Right hindlimb (tissue), 1 donor: ENCODE measurements at places on chromosomes 6 and 20.

DNA sequence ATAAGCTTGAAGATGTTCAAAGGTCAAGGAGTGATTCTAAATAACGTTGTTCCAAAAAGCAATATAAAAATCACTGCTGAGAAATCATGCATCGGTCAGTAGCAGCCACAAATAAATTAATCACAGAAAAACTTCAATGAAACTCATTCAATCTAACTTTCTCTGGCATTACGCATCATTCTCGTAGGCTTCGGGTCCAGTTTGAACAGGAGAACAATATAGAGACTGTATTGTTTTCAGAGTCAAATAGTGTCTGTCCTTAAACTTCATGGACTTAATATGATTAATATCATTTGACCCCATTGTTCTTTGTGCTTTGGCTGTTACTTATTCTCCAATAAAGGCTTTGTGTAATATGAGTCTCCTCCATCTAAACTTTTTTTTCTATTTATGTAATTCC is 200.4 kb downstream of the C6orf118 start:
- no peak for DNase-seq

- no peak for DNase-seq
Observed at GRCh38 chr6:166862978-166863530, 93.3 kb downstream of the RNASET2 start.

DNA sequence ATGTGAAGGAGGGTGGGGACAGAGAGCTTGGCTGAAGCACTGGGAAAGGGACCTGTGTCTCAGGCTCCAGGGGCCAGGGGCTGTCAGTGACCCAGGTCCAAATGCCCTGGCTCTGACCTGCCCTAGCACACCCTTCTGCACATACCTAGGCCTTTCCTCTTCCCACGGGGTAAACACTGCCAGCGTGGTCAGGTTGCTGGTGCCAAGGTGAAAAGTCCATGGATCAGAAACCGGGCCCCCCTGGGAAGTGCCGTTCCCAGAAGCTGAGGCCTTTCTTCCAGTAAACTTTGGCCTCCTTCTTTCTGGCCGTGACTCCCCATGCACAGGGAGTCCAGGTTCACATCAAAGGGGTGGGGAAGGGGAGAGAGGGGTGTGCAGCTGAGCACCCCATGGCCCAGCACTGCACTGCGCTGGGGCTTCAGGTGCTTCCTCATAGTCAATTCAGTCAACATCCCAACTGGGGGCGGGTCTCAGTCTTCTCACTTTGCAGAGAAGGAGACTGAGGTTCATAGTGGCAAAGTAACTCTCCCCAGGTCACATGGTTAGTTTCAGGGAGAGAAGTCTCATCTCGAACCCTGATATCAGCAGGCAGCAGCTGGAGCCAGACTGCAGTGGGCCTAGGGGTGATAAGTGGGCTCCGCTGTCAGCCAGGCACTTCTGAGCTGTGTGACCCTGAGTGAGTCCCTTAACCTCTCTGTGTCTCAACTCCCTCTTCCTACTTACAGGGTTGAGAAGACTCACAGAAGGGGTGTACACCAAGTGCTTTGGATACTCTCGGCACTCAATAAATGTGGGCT is 17.0 kb downstream of the PCK1 start:
- DNase-seq = no peak

GRCh38 chr20:4720977-4721349 is 746 bp upstream of the PRND start:
- DNase-seq = no peak
